Stomach (tissue), 19 donors: ENCODE measurements at places on chromosomes 6 and 20.
A peak's percentile ranks its signal among the peaks of the same experiment; 100 is the strongest.

DNA sequence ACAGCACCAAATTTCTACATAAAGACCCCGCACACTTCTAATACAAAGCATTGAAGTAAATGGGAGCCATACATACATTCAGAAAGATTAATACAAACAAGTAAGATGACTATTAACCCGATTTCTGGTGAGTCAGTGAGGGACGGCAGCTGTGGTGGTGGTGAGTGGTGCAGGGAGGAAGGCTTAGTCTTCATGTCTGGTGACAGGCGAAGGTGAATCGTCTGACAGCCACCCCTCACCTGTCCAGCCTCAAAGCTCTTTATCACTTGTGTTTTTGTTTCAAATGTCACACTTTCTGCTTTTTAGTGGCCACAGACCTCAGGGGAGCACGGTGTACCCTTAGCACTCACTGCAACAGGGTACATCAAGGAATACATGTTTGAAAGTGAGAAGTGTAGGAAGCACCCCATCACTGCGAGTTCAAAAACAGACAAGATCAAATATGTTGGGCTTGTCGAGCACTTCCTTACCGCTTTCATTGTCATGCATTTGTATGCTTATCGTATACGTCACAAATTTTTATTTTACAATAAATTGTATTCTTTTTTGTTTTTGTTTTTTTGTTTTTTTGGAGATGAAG is 63.5 kb downstream of the IRF4 start:
- no peak overlapping the region for H3K4me3 ChIP-seq
- DNase-seq: no peak
- H3K27me3 ChIP-seq: no peaks in the 10 kb centered on the region
- no peaks in the 10 kb centered on the region for H3K36me3 ChIP-seq
- no peaks in the 10 kb centered on the region for H3K4me1 ChIP-seq

DNA sequence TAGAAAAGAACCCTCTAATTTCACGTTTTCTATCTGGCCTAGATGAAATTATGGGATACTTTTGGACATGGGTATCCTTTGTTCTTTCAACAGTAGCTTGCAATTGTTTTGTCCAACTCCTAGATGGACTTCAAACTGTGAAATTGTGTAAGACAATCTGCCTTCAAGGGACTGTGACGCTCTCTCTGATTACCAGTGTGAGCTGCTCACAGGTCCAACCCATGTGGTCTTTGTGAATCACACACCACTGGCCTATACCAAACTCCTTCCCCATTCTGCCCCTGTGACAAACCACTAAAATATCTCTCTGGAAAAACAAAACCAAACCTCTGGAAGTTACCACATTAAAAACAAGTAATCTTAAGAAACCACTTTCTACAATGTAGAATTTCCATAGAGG is 59.5 kb downstream of the NINL start:
- H3K27ac ChIP-seq: no peak overlapping the region
- H3K4me3 ChIP-seq: no peak overlapping the region
- H3K4me1 ChIP-seq: no peaks in the 10 kb centered on the region
- H3K36me3 ChIP-seq: peaks cover 16% of the 10 kb centered on the region
- H3K27me3 ChIP-seq: no peaks in the 10 kb centered on the region

DNA sequence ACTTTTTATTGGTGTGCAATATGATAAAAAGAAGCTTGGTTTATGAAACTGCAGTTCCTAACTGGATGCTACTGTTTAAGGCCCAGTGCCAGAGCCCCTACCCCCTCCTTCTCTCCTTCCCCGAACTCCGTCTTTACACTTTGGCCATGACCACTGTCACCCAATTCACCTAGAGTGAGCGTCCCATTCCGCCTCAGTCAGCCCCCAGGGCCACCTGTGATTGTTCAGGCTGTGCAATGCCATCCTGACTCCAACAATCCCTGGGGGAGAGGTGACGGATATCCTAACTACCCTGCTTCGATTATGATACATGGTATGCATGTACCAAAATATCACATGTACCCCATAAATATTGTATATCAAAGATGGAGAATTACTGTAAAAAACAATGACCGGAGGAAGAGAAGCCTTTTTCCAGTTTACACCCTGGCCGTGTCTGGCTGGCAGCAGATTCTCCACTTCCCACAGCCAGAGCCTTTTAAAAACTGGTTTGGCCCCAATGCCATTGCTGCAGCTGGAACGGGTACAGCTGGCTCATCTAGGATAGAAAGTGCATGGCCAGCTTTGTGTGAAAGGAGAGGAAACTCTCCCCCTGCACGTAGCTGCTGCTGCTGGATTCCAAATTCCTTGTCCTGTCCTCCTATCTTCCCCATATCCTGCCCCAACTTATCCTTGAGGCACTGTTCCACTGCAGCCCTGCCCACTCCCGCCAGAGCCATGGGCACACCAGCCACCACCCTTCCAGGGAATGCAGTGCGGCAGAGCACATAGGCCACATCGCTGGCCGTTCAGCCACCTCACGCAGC is 99.7 kb downstream of the JPH2 start:
- H3K4me3 ChIP-seq: no peak overlapping the region
- no peak overlapping the region for H3K27ac ChIP-seq
- H3K27me3 ChIP-seq: no peaks in the 10 kb centered on the region
- H3K4me1 ChIP-seq: no peaks in the 10 kb centered on the region
- DNase-seq: no peak
- no peaks in the 10 kb centered on the region for H3K36me3 ChIP-seq

DNA sequence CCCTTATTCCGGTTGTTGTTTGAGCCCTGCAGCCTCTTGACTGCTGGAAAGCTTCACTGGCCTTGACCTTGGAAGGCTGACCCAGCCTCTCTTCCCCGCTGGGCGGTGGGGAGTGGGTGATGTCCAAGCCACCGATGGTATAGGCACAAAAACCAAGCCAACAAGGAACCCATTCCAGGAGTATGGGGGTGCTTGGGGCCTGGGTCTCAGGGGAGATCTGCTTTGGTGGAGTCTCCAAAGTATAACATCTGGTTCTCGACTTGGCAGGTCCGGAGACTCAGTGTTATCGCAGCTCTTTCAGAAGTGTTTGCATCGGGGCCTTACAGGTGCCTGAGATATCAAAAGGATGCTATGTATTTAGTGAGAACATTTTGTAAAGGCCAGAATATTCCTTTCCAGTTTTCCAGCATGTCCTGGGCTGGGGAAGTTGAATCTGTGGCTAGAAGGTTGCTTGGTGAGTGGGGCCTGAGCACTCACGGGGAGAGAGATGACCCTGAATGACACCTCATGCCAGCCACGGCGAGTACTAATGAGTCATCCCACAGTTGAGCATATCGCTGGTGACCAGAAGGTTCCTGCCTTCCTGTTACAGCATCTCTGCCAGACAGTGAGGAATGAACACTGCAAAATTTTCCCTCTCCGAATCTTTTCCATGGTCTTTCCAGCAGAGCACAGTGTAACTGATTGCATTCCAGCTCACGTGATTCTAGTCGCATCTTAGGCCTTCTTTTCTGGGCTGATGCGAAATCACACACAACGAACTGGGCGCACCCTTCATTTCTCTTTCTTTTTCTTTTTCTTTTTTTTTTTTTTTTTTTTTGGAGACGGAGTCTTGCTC is 133.9 kb downstream of the ZDHHC14 start:
- no peaks in the 10 kb centered on the region for H3K27me3 ChIP-seq
- no peaks in the 10 kb centered on the region for H3K36me3 ChIP-seq
- no peak overlapping the region for H3K27ac ChIP-seq
- peaks cover 5% of the 10 kb centered on the region for H3K4me1 ChIP-seq
- no peak overlapping the region for H3K4me3 ChIP-seq

DNA sequence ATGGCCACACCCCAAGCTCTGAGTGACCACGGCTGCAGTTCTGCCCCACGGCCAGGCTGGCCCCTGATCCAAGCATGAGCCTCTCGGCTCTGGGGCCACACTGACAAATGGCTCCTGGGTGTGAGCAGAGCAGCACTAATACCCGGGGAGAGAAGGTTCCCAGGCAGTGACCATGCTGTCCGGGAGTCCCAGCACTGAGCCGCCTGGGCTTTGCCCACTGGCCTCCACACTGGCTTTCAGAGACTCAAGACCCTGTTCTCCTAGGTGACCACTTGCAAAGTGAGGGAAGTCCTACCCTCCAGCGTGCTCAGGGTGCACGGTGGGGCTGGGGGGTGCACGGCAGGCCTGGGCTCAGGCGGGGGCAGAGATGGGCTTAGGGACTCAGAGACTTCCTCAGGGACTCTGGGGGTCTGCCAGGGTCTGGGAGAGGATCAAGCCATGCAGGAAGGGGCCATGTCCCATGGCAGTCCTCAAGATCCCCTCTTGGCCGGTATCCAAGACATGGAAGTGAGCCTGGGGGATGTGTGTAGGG is 220.2 kb upstream of the RNF24 start:
- peaks cover 23% of the 10 kb centered on the region for H3K27me3 ChIP-seq
- no peaks in the 10 kb centered on the region for H3K36me3 ChIP-seq
- H3K4me1 ChIP-seq: peaks cover 14% of the 10 kb centered on the region
- no peak for DNase-seq
- H3K27ac ChIP-seq: no peak overlapping the region
- no peak overlapping the region for H3K4me3 ChIP-seq

- no peaks in the 10 kb centered on the region for H3K27me3 ChIP-seq
- DNase-seq: no peak
- no peak overlapping the region for H3K27ac ChIP-seq
These were observed 21.0 kb downstream of the ZC3H12D start for GRCh38 chr6:149463781-149464180.

GRCh38 chr6:149026530-149026942 is 279.7 kb downstream of the UST start:
- no peak for DNase-seq
- no peaks in the 10 kb centered on the region for H3K27me3 ChIP-seq
- H3K4me3 ChIP-seq: no peak overlapping the region
- no peak overlapping the region for H3K27ac ChIP-seq

DNA sequence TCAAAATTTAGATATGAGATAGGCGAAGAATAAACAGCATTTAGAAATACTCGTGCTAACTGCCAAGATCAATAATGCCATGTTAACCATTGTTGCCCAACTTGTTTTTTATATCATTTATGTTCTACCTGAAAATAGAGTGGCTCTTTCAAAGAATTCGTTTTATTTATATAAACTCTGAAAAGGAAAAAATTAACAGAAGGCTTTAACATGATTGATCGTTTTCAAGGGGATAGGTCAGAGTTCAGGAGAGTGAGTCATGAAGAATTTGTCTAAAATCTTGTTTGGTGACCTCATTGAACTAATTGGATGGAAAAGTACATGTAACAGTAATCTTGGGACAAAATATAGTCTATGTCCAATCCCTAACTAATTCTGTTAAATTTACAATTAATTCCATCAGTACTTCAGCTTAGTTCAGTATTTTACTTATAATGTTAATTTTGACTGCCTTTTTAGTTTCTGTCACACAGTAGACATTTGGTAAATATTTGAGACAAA is 11.1 kb upstream of the ELOVL2 start:
- peak; percentile 15 for DNase-seq
- no peak overlapping the region for H3K4me3 ChIP-seq
- no peak overlapping the region for H3K27ac ChIP-seq
- no peaks in the 10 kb centered on the region for H3K36me3 ChIP-seq

GRCh38 chr20:40197691-40198090 is 491.3 kb downstream of the MAFB start:
- H3K36me3 ChIP-seq: no peaks in the 10 kb centered on the region
- no peak overlapping the region for H3K4me3 ChIP-seq
- H3K4me1 ChIP-seq: no peaks in the 10 kb centered on the region
- H3K27me3 ChIP-seq: no peaks in the 10 kb centered on the region
- no peak for DNase-seq

- no peak overlapping the region for H3K4me3 ChIP-seq
- no peaks in the 10 kb centered on the region for H3K27me3 ChIP-seq
- no peak for DNase-seq
- no peak overlapping the region for H3K27ac ChIP-seq
These were observed 476.3 kb downstream of the PRKN start for GRCh38 chr6:162251257-162251656.

DNA sequence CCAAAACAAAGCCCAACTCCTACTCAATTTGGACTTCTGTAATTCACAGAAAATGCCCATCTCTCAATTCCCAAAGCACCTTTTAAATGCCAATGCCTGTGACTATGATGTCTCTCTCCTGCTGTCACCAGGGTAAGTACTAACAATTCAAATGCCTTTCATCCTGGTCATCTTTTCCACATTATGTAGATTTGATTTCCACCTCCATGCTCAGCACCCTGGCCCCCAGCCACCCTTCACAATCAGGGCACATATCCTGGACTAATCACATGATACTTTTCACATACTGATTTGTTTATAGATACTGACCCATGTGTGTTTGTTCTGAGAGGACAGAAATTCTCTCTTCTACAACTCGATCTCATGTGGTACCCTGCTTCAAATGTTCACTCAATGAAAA is 236.3 kb downstream of the PTPRK start:
- no peak for DNase-seq
- H3K36me3 ChIP-seq: no peaks in the 10 kb centered on the region
- no peak overlapping the region for H3K27ac ChIP-seq
- H3K4me3 ChIP-seq: no peak overlapping the region
- no peaks in the 10 kb centered on the region for H3K27me3 ChIP-seq
- peaks cover 56% of the 10 kb centered on the region for H3K4me1 ChIP-seq

GRCh38 chr6:108210556-108210955 is 44.7 kb downstream of the NR2E1 start:
- no peaks in the 10 kb centered on the region for H3K4me1 ChIP-seq
- DNase-seq: no peak

- H3K4me3 ChIP-seq: no peak overlapping the region
- H3K27me3 ChIP-seq: peaks cover 14% of the 10 kb centered on the region
- no peak overlapping the region for H3K27ac ChIP-seq
- no peaks in the 10 kb centered on the region for H3K36me3 ChIP-seq
- peaks cover 28% of the 10 kb centered on the region for H3K4me1 ChIP-seq
- DNase-seq: peak; percentile 95
These were observed 9.5 kb upstream of the AHCY start for GRCh38 chr20:34312544-34313217.

DNA sequence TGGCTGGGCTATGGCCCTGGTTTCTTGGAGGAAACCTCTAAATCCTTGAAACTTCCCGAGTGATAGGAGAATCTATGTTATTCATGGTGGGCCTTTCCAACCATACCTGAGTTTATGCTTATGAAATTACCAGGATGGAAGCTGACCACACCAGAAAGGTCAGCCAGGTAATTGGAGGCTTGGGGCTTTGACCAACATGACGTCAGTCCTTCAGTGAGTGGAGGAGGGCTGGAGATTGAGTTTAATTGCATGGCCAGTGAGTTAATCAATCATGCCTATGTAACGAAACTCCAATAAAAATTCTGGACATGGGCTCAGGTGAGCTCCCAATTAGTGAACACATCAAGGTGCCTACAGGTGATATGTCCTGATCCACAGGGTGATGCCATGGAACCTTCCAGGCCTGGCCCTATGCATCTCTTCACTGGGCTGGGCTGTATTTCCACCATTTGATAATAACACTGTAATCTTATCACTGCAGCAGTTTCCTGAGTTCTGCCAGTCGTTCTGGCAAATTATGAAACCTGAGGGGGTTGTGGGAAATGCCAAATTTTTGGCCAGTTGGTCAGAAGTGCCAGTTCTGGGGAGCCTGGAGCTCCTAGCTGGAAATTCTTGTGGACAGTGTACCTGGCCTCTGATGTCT is 106.5 kb downstream of the CDH26 start:
- no peak overlapping the region for H3K27ac ChIP-seq
- H3K27me3 ChIP-seq: peaks cover 24% of the 10 kb centered on the region
- H3K4me3 ChIP-seq: no peak overlapping the region

- H3K27me3 ChIP-seq: no peaks in the 10 kb centered on the region
- H3K4me3 ChIP-seq: no peak overlapping the region
These were observed 19.6 kb upstream of the IL17F start for GRCh38 chr6:52263709-52264540.

GRCh38 chr6:96626759-96627364 is 63.9 kb downstream of the FHL5 start:
- no peaks in the 10 kb centered on the region for H3K4me1 ChIP-seq
- H3K4me3 ChIP-seq: no peak overlapping the region
- H3K36me3 ChIP-seq: no peaks in the 10 kb centered on the region
- no peak overlapping the region for H3K27ac ChIP-seq
- H3K27me3 ChIP-seq: no peaks in the 10 kb centered on the region
- no peak for DNase-seq
